ENCODE measurements at places on chromosomes 12 and 14.

GRCh38 chr12:53205747-53206419 lies 1.2 kb downstream of the ITGB7 start:
- peak; percentile 82 for DNase-seq

- DNase-seq: no peak
Observed at GRCh38 chr14:102966681-102967505, 44.4 kb downstream of the AMN start.

GRCh38 chr14:50783563-50783962 lies 47.4 kb downstream of the NIN start:
- no peak for DNase-seq

DNA sequence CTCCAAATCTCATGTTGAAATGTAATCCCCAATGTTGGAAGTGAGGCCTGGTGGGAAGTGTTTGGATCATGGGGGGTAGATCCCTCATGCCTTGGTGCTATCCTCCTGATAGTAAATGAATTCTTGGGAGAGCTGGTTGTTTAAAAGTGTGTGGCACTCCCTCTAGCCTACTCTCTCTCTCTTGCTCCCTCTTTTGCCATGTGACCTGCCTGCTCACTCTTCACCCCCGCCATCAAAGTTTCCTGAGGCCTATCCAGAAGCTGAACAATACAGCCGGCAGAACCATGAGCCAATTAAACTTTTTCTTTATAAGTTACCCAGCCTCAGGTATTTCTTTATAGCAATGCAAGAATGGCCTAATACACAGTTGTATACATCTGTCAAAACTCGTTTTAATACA lies 62.5 kb downstream of the BCL2L14 start:
- DNase-seq: no peak

DNA sequence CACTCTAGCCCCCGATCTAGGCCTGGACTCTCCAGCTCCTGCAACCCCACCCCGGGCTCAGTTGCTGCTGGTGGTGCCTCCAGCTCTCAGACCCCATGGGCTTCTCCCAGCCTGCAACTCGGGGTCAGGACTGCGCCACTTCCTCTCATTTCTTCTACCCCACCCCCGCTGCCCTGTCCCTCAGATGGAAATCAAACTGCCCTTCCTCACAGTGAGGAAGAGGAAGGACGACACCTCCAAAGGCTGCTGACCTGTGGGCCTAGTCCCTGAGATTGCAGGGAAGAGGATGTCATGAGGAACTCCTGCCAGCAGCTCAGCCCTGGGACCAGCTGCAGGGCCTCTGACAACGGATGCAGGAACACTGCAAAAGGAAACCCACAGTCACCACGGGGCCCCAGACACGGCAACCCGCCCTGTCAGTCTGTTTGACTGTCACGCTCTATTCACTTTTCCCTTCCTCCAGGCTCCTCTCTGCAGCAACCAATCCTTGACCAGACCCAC lies 29.3 kb upstream of the PNMA1 start:
- peak; percentile 75 for DNase-seq

GRCh38 chr14:61090432-61091216 lies 109.6 kb downstream of the SLC38A6 start:
- no peak for DNase-seq

- no peak for DNase-seq
Observed at GRCh38 chr14:64942531-64943111, at the start of gene GPX2. TSS of gene GPX2 (minus strand) at chr14:64942745. CDS start at chr14:64942726, 19 bp downstream.

GRCh38 chr12:66059666-66060065 lies 70.9 kb downstream of the LLPH start:
- DNase-seq: no peak

- no peak for DNase-seq
Observed at GRCh38 chr12:3651585-3652424, 101.1 kb downstream of the CRACR2A start.

- no peak for DNase-seq
Observed at GRCh38 chr14:74444866-74445265, 18.9 kb upstream of the SYNDIG1L start.

All from activated CD4-positive, alpha-beta T cell treated with anti-CD3 and anti-CD28 coated beads, Interleukin-2, amount 10 ng/mL, durations not matched to agents 7 days and 5 days (primary cell).